ENCODE measurements at places on chromosomes 4 and X. TPM values are rescaled to one million over a fixed set of nuclear protein-coding genes. Genes with fewer than 3 reads are reported as not detected.

DNA sequence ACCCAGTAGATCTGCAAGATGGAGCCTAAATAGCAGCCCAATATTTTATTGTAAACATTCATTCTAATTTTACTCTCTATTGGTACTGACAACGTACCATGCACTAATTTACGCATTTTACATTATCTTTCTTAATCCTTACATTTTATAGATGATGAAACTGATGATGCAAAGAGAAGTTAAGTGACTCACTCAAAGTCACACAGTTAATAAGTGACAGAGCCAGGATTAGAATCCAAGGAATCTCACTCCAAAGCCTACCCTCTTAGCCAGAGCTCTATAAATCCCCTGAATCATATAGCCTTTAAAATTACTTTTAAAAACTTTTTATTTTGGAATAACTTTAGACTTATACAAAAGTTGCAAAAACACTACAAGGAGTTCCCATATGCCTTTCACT lies 37.6 kb downstream of the PHKA1 start:
- ATAC-seq, result no peak

DNA sequence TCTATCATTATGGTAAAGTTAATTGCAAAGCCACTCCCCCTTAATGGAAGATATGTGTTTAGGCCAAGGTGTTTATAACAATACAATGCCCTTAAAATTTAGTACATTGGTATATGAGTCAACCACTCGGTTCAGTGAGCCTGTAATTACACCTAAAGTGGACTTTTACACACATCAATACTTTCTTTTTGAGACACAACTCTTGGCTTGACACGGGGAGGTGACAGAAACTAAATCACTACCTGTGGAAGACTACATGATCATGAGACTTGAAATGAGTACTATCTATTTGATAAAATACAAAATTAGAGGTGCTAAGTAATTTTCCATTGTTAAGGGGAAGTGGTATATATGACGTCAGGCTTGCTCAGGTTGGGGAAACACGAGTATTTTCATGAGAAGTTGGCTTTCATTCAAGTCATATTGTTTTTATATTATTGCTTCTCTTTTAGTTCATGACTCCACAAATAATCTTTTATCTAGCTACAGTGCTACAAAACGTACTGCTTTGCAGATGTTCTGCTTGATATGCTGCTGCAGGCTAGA lies 918.3 kb downstream of the ARAP2 start:
- ATAC-seq, result no peak

- ATAC-seq, result no peak
Observed at GRCh38 chr4:78707793-78708192, 68.4 kb upstream of the BMP2K start.

DNA sequence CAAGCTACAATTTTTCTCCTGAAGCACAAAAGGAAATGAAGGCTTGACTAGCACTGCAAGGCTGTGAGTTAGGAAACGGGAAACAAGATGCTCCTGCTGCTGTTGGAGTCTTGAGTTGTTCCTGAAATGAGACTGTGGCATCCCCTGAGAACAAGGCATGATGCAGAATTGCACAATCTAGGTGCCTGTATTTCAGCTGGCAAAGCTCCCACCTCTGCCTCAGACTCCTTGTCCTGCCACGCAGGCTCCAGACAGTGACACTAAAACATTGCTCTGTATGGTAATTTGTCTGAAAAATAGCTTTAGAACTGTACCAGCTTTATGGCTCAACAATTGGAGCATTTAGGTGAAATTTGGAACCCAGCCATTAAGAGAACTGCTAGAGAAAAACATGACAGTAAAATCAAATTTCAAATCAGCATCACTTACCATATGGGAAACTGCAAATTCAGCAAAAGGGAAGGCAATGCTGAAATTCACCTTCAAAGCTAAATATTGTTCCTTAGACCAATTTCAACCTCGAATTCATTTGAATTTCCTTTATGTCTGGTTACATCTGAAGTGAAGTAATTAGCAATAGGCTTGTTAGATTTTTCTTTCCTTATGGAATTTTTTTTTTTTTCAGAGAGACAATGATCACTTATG lies 103.4 kb downstream of the MFAP3L start:
- ATAC-seq, result no peak

- ATAC-seq, result no peak
Observed at GRCh38 chr4:178811356-178811755, 1369.1 kb upstream of the AGA start.

GRCh38 chrX:78708262-78708661 lies 39.3 kb upstream of the LPAR4 start:
- no peak for ATAC-seq

DNA sequence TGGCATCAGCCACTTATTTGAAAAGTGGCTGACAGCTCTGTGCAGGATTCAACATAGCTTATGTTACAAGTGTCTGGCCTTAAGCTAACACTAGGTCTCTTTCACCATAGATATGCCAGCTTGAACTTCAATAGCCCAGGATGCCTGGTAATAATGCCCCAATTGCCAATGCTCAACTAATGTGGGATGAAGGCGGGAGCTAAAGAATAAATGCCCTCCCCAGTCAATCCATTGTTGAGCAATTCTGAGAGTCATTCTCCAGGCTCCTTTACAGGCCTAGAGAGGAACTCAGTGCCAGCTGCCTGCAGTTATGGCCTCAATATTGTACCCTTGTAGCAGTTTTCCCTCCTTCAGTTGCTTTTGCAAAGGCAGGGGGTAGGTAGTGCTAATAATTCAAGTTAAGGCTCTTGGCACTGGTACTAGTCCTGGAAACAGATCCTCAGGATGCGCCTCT lies 460.2 kb downstream of the GABRG1 start:
- no peak for ATAC-seq

DNA sequence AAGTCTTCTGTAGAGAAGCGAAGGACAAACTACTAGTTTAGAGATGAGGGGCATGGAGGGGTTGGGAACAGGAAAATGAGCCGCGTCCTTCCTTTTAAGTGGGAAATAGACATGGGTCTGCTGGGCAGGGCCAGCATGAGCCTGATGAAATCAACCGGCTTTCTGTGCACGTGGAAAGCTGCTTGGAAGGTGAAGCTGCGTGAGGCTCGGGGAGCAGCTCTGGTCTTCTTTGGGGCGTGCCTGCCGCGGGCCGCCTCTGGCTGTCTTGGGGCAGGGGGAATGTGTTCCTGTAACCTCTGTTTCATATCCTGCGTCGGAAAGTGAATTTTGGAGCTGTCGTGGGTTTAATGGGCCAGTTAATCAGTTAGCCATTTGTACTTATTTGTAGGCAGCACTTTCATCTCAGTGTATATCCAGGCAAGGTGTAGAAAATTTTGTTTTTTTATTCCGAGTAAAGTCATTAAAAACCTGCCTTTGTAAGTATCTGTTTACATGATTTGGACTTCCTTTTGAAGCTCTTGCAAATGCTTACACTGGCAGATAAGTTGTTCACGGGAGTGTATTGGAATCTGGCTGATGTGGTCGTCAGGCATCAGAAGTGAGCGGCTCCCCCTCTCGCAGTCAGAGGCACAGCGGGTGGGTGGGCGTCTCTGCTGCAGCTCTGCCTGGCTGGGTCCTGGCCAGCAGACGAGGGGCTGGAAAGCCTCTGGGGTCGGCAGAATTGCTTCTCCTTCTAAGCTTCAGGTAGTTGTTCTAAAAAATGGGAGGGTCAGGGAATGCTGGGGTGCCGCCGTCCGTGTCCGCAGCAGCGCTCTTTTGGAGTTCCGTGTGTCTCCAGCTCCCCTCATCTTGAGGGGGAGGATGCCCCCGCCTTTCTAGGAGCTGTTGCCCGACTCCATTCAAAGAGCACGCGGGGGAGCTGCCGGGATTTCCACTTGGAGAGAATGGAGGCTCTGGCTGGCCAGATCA lies 70.5 kb upstream of the HGFAC start:
- ATAC-seq, result no peak

DNA sequence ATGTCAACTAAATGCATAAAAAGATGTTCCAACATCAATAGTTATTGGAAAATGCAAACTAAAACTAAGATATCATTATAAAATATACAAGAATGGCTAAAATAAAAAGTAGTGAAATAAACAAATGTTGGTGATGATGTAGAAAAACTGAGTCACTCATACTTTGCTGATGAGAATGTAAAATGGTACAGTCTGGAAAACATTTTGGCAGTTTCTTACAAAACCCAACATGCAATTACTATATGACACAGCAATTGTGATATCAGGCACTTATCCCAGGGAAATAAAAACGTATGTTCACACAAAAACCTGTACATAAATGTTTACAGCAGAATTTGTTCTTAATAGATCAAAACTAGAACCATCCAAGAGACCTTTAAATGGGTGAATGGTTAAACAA lies 182.6 kb downstream of the RTL9 start:
- ATAC-seq, result no peak

DNA sequence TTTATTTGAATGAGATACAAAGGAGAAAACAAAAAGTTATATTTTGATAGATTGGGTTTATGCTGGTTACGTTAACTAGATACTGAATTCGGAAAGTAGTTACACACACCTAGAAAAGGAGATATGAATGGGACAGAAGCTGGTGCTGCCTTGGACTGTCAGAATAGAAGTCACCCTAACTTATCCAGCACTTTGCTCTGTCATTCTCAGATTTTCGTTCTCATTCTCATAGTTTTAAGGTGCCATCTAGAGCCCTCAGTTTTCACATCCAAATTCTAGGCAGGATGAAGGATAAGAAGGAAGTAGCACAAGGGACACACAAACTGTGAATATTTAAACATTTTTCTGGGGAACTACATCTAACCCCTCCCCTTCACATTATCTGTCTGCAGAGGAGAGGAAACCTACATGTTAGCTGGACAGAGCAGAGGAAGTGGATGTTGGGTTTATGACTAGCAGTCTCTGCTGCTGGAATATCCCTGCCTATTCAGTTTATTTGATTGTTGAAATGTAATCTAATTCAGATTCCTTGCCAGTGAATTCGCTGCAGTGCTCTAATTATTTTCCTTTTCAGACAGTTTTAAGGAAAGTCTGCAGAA lies 521.9 kb downstream of the FAT4 start:
- ATAC-seq, result no peak

DNA sequence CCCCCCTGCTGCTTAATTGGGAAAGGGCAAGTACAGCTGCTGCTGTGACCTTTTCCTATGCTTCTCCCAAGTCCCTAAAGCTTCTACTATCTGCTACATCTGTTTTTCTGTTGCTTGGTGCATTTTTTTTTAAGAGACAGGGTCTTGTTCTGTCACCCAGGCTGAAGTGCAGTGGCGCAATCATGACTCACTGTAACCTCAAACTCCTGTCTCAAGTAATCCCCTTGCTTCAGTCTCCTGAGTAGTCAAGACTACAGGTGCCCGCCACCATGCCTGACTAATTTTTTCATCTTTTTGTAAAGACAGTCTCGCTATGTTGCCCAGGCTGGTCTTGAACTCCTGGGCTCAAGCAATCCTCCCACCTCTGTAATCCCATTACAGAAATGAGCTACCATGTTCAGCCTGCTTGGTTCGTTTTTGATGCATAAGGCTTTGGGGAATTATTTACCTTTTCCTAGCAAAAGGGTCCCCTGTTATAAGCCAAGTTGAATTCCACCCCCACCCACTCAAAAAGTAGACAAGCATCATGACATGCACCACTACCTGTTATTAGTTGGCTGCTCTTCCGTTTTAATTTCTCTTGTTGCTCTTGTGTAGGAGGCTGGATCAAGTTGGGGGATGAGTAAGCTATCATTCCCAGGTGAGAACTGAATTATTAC lies 39.6 kb downstream of the DGKK start:
- no peak for ATAC-seq

DNA sequence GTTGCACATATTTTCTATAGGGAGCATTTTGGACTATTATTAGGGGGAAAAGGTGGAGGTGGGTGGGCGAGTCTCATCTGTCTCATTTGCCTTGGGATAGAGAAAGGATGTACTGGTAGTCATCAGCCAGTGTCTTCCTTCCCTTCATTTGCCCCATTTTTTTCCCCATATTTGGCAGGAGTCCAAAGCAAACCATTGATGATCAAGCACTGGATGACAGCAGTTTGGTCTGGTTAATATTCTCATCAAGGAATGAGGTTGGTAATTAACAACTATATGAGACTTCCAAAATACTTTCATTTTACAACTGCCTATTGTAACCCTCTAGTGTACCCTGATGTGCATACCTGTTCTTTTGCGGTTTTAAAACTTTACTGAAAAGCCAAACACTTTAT lies 22.6 kb upstream of the IGFBP7 start:
- no peak for ATAC-seq

DNA sequence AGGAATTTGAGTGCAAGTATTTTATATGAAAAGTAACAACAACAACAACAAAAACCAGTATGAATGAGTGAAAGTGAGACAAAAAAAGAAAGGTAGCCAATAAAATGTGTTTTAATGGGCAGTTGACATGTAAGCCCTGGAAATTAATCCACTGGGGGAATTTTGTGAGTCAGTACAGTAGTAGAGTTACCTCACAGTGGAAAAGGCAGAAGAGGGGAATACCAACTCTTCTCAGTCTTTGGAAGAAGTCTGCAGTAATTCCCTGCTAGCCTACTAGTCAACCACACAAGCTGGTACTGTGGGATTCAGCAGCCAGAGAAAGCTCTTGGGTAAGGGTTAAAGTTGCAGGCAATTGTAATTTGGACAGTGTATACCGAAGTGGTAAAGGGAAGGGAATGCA lies 76.3 kb upstream of the IL15 start:
- no peak for ATAC-seq

GRCh38 chr4:21882051-21882839 lies 66.3 kb downstream of the KCNIP4 start:
- no peak for ATAC-seq

DNA sequence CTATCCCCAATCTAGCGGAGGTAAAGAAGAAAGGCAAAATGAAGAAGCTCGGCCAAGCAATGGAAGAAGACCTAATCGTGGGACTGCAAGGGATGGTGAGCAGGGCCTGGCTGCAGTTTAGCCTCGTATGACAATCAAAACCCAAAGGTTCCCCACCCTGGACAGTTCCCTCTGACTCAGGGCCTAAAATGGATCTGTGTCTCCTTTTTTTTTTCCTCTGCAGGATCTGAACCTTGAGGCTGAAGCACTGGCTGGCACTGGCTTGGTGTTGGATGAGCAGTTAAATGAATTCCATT lies 986 bp downstream of the HDAC6 start:
- ATAC-seq, result no peak

GRCh38 chr4:58761563-58761962 lies 1651.4 kb upstream of the IGFBP7 start:
- no peak for ATAC-seq

DNA sequence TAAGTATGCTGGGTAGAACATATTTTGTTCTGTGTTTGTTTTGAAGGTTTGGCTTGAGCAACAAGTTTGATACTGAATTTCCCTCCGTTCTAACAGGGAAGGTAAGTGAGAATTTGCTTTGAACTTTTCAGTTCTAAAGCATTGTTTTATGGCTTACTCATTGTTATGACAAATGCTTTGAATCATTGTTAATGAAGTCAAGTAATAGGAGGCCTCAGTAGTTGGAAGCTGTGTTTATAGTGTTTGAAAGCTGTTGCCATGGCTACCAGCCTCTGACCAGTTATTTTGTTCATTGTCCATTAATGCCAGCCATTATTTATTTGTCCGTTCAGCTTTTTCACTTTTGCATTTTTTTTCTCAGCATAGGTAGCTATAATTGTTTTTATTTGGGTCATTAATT lies 14.4 kb downstream of the CHIC1 start:
- ATAC-seq, result no peak

GRCh38 chrX:49108641-49109040 lies 14.9 kb downstream of the GPKOW start:
- no peak for ATAC-seq

The SH3D19 gene
- 200 TPM for total RNA-seq

The AFM gene
- total RNA-seq, result not detected

The ACE2 gene
- total RNA-seq, result 4.5 TPM

The SH3RF1 gene
- 11.7 TPM for total RNA-seq

The TBC1D8B gene
- total RNA-seq, result 4.0 TPM

Measured in gastroesophageal sphincter (tissue), 4 donors.